Right renal pelvis (tissue), 4 donors: ENCODE measurements at places on chromosomes 4 and X.

DNA sequence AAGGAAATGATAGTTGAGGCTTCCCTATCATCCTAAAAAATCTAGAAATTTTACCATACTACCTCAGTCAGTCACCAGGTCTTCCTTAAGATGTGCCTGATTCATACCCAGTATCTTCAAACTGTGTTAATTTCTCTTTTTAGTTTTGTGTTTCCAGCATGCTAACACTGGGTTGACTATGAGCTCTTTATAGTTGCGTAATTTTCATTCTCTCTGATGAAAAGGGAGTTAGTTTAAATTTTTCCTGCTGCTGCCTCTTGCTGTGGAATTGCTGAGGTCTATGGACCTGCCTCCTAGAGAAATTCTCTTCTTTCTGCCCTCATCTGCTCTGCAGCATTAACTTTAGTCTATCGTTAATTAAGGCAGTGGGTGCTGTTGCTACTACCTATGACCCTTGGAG, 66.6 kb downstream of the BANK1 start:
- no peak for DNase-seq

DNA sequence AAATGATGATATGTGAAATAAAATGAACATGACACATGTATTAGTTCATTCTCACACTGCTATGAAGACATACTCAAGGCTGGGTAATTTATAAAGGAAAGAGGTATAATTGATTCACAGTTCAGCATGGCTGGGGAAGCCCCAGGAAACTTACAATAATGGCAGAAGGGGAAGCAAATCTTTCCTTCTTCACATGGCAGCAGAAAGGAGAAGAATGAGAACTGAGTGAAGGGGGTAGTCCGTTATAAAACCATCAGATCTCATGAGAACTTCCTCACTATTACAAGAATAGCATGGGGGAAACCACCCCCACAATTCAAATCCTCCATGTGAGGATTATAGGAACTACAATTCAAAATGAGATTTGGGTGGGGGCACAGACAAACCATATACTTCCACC, 243.9 kb upstream of the GYPA start:
- DNase-seq = no peak

GRCh38 chrX:17629519-17629918, 107.8 kb upstream of the SCML1 start:
- DNase-seq = no peak

DNA sequence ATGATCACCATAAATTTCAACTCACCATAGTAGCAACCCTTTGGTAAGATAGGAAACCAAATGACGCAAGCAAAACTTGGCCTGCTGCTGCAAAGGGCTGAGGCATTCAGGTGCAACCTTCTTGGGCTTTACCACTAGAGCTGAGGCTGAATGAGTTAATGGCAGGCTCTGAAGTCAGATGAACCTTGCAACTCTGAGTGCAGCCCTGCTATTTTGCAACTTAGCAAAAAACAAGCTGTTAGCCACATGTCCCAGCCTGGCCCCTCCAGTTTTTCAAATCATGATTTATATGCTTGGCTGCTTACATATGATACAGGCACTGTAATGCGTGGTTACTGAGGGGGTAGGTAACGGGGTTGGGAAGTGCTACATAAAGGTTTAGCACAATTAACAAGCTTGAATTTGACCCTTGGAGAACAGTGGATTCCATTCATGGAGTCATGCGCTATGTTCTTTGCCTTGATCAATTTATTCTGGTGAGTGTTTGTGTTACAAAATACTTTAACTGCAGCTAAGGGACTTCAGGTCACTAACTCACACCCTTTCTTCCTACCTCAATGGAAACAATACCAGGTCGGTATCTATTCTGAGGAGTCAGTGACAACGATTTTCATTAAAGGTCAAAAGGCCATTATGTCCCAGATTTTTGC, 80.5 kb upstream of the PPARGC1A start:
- DNase-seq = peak; percentile 14

DNA sequence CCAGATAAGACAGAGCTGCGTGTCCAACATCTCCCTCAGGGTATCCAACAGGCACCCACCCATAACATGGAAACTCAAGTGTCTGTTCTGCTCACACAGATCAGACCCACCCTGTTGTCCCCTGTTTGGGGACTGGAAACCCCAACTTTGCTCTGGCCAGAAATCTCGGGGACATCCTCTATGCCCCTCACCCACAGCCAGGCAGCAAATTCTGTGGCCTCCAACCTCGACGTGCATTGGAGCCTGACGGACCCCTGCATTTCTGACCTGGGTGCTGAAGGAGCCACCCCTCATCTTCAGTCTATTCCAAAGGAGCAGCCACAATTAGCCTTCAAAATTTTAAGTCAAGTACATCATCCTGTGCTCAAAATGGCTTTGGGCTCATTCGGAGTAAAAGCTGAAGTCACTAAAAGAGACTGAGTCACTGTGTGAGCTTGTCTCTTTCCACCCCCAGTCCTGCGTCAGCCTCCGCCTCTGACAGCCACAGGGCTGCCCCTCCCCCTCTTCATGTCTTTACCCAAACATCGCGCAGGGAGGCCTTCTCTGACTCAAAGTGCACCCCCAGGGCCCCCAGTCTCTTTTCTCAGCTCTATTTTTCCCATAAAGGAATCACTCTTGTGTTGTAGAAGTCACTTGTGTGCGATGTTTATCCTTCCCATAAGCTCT, 24.4 kb upstream of the PDE6B start:
- DNase-seq = no peak

- no peak for DNase-seq
These were observed 87.6 kb upstream of the IL15 start for GRCh38 chr4:141548791-141549190.

- DNase-seq = no peak
These were observed 875 bp downstream of the RGS12 start for GRCh38 chr4:3293401-3294391.

GRCh38 chr4:180330521-180330920, 1912.7 kb upstream of the TENM3 start:
- DNase-seq = no peak

- no peak for DNase-seq
These were observed 13.4 kb downstream of the TRPC3 start for GRCh38 chr4:121938282-121939092.

DNA sequence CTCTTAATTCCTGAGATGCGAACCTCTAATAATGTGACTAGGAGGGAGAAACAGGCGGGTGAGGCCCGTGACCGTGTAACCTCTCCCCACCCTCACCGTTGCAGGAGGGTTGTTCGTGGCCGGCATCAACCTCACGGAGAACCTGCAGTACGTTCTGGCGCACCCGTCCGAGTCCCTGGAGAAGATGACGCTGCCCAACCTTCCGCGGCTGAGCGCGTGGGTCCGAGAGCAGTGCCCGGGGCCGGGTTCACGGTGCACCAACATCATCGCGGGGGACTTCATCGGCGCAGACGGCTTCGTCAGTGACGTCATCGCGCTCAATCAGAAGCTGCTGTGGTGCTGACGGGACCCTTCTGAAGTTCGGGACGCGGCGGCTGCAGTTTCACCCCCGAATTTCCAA, 17.8 kb downstream of the PLCXD1 start:
- no peak for DNase-seq

GRCh38 chr4:186946682-186947294, 223.1 kb upstream of the FAT1 start:
- DNase-seq = no peak

GRCh38 chr4:90207887-90208454, 80.8 kb downstream of the CCSER1 start:
- no peak for DNase-seq

DNA sequence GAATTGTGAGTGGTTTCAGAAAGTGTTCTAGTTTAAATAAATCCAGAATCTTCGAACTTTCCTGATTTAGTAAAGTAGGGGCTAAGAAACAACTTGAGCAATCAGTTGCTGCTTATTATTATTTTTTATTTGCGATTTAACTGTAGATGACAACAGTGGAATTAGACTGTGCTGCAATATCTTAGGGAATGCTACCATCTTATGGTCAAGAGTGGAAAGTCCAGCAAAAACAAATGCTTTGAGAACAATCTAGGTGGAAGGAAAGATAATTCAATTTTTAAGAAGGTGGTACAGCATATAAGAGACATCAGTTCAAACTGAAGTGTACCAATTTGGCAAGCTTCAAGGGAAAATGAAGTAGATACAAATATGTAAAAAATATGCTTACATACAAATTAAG, 73.3 kb downstream of the CYLC1 start:
- DNase-seq = no peak
